Effector memory CD8-positive, alpha-beta T cell (primary cell): ENCODE measurements at places on chromosomes 5 and 9.

DNA sequence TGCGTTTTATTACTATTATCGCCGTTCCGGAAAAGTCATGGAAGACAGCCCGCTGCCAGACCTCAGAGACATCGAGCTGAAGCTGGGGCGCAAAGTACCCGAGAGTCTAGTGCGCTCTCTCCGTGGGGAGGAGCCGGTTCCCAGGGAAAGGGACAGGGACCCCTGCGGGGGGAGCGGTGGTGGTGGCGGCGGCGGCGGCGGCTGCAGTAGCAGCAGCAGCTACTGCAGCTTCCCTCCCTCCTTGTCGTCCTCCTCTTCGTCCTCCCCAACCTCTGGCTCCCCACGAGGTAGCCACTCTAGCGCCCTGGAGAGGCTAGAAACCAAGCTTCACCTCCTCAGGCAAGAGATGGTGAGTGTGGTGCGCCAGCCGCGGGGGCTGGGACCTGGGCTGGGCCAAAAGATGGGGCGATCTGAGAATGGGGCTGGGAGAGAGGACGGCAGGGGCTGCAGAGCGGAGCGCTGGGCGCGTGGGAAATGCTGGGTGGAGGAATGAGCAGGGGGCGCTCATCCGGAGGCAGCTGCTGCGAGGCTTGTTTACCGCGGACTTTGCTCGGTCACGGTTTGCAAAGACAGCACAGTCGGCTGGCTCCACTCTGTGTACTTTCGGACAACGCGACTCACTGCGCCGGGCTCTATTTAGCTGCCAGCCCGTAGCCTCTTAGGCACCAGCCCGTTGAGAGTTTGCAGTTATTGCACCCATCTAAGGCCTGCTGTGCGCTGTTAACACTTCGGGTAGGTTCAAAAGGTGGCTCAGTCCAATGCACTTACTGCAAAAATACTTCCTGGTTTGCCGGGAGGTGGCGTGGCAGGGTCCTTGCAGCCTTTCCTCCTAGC lies 1.1 kb downstream of the LURAP1L start:
- DNase-seq: no peak

GRCh38 chr5:125176005-125176390 lies 429.6 kb upstream of the ZNF608 start:
- no peak for DNase-seq

DNA sequence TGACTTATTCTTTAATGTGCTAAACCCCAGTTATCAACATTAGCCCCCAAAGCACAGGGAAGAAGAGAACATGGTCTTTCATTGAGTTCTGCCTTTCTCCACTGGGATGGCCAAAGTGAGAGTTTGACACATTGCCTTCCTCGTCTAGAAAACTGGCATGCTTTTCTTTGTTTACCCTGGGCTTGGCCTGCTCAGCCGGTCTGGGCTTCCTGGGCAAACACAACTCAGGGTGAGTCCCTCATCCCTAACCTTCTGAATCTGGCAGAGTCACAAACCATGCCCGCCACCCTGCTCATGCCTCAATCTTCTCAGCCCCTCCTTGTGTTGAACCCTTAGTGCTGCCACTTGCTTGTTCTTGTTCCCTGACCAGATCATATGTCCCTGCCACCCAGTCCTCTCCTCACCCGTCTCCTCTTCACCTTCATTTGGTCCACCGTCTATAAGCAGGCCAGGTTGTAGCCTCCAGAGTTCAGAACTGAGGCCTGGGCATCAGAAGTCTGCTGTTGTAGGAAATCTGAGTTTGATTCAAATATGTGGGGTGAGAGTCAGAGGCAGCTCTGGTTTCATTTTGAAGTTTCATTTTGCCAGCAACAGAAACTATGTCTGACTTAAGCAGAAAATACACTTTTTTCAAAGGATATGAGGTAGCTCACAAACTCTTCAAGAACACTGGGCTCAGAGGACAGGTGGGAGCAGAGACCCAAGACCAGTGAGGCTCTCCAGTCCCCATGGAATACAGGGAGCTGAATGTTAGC lies 217.6 kb downstream of the NDUFS4 start:
- DNase-seq: no peak

GRCh38 chr5:170053896-170054295 lies 51.8 kb upstream of the FOXI1 start:
- no peak for DNase-seq

GRCh38 chr5:28408186-28408585 lies 1369.8 kb upstream of the CDH9 start:
- no peak for DNase-seq

- DNase-seq: no peak
Observed at GRCh38 chr5:158205992-158206391, 347.0 kb upstream of the CLINT1 start.

GRCh38 chr5:120446901-120447300 lies 17.2 kb upstream of the PRR16 start:
- DNase-seq: no peak

GRCh38 chr5:165903835-165904234 lies 2387.6 kb upstream of the WWC1 start:
- no peak for DNase-seq

GRCh38 chr9:101466863-101467262 lies 31.3 kb upstream of the ALDOB start:
- no peak for DNase-seq

DNA sequence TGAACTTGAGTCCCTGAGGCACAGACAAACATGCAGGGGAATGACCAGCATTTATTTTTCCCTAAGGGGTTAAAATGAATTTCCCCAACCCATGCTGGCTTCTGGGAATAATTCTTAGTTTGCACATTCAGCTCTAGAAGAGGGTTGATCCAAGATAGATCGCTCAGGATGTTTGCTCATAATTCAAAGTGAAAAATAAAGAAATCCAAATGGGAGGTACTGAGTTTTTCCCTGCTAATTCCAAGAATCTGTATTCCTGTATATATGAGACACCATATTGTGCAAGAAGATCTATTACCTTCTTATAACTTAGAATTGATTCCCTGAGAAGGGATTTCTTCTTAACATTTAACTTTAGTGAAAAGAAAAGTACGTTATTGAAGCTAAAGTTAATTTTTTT lies 96.2 kb downstream of the VCAN start:
- no peak for DNase-seq

DNA sequence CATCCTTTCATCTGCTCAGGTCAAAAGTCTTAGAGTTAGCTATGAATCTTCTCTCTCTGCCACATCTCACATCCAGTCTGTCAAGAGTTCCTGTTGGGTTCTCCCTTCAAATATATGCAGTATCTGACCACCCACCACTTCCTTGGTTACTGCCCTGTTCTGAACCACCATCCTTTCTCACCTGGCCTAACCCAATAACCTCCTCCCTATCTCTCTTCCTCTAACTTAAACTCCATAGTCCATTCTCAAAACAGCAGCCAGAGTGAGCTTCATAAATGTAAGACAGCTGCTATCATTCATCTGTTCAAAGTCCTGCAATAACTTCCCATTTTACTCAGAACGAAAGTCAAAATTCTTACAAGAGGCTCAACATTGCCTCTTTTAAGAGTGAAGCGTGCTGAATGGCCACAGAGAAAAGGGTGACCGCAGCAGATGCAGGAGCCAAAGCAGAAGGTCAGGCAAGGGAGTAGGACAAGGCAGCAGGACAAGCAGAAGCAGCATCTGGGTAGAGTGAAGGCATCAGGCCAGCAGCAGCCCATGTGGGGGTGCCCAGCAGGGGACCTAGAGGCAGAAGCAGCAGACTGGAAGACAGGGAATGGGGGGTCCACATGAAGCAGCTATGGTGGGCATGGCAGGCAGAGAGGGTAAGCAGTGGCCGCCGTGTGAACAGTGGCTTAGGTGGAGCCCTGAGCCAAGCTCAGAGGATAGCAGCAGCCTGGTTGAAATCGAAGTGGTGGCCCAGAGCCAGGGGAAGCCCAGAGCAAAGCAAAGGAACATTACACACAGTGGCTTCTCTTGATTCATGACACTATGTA lies 39.3 kb upstream of the CDC42SE2 start:
- DNase-seq: no peak

- no peak for DNase-seq
Observed at GRCh38 chr5:140043508-140043872, 391 bp upstream of the NRG2 start.

- DNase-seq: no peak
Observed at GRCh38 chr5:128825826-128826225, 139.5 kb upstream of the SLC27A6 start.
